Bronchial epithelial cell (primary cell): ENCODE measurements at places on chromosomes 5 and 9. TPM values are rescaled to one million over a fixed set of nuclear protein-coding genes. Genes with fewer than 3 reads are reported as not detected.

CDK7 gene
- 51.5 and 60.8 TPM in 2 replicates for total RNA-seq

FLT4 gene
- under 0.01 TPM in 1 of 2 replicates, not detected in the other for total RNA-seq

GRXCR2 gene
- total RNA-seq: not detected in 2 replicates

FYB1 gene
- total RNA-seq: 0.13 and 0.26 TPM in 2 replicates

COL15A1 gene
- total RNA-seq: under 0.01 and 1.6 TPM in 2 replicates

IFNK gene
- total RNA-seq: not detected in 2 replicates

TIMD4 gene
- not detected in 2 replicates for total RNA-seq

BTNL8 gene
- not detected in 2 replicates for total RNA-seq

PROB1 gene
- total RNA-seq: 0.51 and 0.53 TPM in 2 replicates

DNA sequence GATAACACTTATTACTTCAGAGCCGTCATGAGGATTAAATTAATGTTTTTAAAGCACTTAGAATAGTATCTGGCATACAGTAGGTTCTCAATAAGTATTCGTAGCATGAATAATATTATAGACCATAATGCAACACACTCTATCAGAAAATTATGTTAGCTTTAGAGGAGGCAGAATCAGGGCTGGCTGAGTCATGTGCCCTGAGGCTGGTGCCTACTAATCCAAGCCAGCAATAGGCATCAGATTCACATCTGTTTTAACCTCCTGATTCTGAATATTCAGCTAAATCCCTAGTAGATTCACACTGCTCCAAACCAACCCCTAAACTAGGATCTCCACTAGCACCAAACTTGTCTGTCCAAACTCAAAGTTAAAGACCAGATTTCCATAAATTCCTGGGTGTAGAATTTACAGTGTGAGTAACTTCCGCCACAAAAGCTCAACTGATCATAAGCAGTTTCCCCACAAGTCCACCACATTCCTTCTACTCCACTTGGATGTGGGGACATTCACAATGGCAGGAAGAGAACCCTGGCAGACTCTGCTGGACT lies 170.0 kb upstream of the DAPK1 start:
- DNase-seq: peak; percentile 60

GRCh38 chr5:53263151-53263550 lies 153.6 kb upstream of the MOCS2 start:
- no peak for DNase-seq

GRCh38 chr5:112227911-112228631 lies 191.0 kb downstream of the EPB41L4A start:
- DNase-seq: no peak

- no peak for DNase-seq
Observed at GRCh38 chr5:121913418-121913817, 48.4 kb upstream of the SRFBP1 start.

DNA sequence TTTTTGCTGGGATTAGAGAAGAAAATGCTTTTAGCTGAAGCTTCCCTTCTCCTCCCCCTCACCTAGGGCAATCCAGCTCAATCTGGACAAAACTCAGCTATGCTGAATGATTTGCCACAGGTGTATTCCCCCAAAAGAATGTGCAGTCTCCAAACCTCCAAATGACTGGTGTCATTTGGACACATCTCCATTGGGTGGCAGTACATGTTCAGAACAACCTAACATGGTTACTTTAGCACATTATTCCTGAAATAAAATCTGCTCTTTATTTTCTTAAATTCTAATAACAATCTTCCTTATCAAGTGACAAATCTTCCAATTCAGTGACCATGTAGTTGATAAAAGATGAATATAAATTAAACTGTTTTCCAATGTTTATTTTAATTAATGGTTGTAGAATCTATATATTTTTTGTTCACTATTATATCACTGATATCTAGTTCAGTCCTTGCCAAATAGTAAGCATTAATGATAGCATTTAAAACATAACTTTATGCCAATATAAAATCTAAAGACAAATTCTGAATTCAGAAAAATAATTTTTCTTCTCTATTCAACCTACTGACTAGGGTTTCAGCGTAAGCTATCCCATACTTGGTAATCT lies 61.3 kb upstream of the MOCS2 start:
- DNase-seq: peak; percentile 61

DNA sequence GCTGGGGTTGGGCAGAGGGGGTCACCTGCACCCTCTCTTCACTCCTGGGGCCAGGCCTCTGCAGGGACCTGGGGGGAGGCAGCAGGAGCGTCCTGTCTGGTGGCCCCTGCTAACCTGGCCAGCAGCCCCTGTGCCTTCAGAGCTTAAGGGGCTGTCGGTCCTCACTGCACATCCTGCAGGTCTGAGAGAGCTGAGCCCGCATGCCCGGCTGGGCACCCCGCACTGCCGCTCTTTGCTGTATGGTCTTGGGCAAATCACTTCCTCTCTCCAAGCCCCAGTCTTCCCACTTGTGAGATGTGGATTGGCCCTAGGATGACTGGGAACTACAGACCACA lies 7.9 kb downstream of the FLT4 start:
- no peak for DNase-seq

- peak; percentile 61 for DNase-seq
Observed at GRCh38 chr5:63831381-63831780, 130.9 kb downstream of the HTR1A start.

DNA sequence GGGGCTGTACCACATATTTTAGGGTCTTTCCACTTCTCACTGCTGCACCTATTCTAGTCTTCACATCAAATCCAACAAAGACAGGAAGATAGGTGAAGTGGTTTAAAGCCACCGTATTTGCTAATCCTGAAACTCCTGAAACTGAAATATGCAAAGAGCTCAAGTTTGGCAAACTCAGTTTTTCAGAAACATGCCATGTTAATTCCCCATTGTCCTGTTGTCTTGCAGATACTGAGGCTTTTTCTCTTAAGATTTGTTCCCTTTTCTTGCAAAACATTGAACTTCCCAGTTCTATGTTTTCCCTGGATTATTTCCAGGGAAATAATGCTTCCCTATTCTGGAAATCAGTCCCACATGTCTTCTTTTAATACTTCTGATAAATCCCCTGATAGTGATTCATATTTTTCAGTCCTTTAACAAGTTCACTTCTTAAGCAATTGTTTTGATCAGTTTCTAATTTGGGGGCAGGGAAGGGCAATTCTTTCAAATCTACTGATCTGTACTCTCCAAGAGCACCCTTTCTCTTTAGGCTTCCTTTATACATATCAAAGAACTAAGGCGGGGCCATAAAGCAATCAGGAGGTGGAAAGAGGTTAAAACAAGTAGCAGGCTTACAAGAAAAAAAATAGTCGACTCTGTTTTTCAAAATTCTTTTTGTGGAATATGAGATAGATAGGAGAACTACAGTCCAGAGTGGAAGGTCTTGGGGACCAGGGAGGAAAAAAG lies 648.5 kb downstream of the BNC2 start:
- DNase-seq: no peak

DNA sequence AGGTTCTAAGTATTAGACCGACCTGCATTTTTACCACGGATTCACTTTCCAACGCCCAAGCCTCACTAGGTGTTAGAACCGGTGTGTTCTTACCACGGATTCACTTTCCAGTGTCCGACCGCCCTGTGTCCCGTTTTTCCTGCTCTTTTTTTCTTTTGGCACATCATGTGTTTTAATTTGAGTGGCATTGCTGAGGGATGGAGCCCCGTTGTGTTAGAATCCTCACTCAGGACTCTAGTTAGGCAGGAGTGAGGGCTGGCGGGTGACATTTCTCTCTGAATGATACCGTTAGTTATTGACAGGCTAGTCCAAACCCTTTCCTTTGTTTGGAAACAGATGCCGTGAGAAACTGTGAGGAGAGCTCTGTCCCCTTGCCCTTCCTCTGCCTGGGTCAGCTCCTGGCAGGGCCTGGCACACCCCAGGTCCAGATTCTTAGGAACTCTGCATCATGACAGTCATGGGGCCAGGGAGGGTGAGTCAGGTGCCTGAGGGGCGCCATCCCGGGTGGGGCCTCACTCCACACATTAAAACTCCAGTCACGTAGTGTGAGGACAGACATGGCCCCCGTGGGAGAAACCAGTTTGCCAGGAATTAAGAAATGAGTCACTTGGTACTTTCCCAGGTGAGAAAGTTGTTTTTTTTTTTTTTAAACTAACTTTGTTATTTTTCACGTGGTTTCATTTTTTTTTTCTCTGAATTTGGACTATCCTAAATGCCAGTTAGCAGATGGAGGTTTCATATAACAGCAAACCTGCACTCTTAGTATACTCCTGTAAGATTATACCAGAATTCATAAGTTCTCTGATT lies 15.8 kb downstream of the EXOC3 start:
- peak; percentile 93 for DNase-seq

GRCh38 chr5:169178754-169179153 lies 122.2 kb downstream of the SLIT3 start:
- DNase-seq: no peak

DNA sequence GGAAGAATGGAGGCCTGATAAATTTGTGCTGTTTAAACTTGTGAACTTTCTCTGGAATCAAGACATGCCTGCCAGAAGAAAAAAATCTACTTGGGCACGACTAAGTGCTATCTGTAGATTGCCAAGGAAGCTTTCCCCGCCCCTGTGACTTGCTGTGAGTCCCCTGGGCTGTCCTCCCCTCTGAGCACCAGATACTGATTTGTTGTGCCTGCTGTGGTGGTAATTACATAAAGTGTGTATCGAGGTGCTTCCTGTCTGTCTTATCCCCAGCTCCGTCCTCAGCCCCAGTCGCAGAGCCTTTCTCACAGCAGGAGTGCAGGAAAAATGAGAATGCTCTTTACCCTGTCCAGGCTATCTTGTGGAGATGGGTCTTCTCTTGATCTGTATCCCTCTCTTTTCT lies 53.9 kb downstream of the TRIO start:
- DNase-seq: no peak

GRCh38 chr5:131593921-131594320 lies 41.1 kb downstream of the RAPGEF6 start:
- no peak for DNase-seq

DNA sequence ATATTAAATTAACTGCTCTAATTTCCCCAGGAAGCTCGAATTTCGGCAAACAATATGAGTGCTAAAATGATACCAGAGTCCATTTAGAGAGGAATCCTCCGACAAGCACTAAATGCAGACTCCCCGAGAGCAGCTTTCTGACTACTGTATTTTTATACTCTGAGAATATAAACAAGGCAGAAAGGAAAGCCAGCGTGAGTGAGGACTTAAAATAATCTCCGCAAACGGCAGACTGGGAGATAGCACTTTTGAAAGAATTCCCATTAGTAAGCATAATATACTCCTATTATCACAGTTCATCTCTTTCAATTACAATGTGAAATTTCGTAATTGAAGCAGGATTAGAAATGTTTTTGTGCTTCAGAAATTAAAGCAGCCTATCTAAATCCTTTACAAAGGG lies 269.4 kb upstream of the PANK3 start:
- no peak for DNase-seq

DNA sequence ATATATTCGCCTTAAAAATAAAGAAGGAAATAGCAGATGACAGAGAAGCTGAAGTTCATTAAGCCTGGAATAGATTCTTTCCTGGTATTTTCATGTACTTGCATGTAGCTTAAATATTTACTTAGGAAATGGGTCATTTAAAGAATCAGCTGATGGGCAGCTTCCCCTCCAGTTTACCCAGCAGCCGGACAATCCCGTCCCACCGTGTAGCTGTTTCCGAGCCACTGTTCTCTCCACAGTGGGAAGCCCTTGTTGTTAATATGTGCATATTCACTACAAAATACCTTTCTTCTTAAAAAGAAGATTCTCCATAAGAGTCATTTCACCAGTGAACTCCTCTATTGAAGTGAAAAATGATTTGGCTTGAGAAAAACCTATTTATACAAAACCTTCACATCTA lies 187.0 kb downstream of the FANCC start:
- peak; percentile 38 for DNase-seq

- DNase-seq: peak; percentile 76
Observed at GRCh38 chr9:129143031-129143927, 32.1 kb downstream of the PTPA start.
